IMR-90 (cell line): ENCODE measurements at places on chromosomes 1 and 21. TPM values are rescaled to one million over a fixed set of nuclear protein-coding genes. Genes with fewer than 3 reads are reported as not detected.
A peak's percentile ranks its signal among the peaks of the same experiment; 100 is the strongest.

The SDHC gene
- total RNA-seq, result 36.1 and 158 TPM in 2 replicates

GRCh38 chr1:27318136-27318535, 3.8 kb upstream of the TMEM222 start:
- H3K36me3 ChIP-seq, result no peaks in the 10 kb centered on the region
- no peak for DNase-seq
- no peaks in the 10 kb centered on the region for H3K27me3 ChIP-seq

DNA sequence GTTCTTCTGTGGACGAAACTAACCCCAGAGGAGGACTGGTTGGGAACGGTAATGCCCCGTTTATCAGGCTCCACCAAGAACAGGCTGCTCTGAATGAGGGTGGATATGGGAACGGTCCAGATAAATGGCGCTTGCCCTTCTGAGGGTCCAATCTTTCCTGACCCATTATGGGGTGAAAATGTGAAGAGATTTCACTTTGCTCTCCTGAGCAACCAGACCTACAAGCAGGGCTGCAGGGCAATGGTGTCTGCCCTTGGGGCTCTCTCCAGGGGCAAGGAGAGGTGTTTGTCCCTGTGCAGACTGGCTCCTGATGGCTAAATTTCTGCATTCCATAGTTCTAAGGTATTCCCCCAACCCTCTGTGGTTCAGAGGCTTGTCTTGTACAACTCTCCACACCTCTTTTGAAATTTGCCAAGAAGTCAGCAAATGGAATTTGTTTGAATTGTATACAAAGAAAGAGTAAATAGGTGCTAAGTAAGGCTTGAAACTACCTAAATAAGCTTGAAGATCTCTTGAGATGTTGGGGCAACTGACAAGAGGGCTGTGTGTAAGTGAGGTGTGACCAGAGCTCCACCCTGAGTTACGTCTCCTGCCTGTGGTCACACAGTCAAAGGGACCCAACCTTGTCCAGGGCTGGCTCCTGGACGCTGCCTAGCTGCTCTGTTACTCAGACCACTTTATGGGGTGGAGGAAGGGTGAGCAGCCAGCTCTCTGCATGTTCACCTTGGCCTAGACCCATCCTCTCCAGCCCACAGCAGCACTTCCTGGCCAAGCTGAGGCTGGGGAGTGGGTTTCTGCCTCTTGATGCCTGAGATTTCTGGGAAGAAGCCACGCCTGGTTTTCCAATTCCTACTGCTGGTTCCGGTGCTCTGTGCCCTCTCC, 24.8 kb downstream of the SLC2A1 start:
- H3K36me3 ChIP-seq, result peaks cover 88% of the 10 kb centered on the region
- H3K27ac ChIP-seq, result no peak overlapping the region
- H3K4me1 ChIP-seq, result peaks cover 40% of the 10 kb centered on the region
- H3K4me3 ChIP-seq, result no peak overlapping the region
- H3K27me3 ChIP-seq, result no peaks in the 10 kb centered on the region
- DNase-seq, result no peak

- peaks cover 8% of the 10 kb centered on the region; the same call in 1 of the 2 replicates for H3K27me3 ChIP-seq
- H3K36me3 ChIP-seq, result no peaks in the 10 kb centered on the region
- H3K27ac ChIP-seq, result no peak overlapping the region
- peak; percentile 88 for DNase-seq
- H3K4me1 ChIP-seq, result peaks cover 5% of the 10 kb centered on the region
- H3K4me3 ChIP-seq, result no peak overlapping the region
Measured at GRCh38 chr1:201184307-201185122, 6.1 kb upstream of the IGFN1 start.

DNA sequence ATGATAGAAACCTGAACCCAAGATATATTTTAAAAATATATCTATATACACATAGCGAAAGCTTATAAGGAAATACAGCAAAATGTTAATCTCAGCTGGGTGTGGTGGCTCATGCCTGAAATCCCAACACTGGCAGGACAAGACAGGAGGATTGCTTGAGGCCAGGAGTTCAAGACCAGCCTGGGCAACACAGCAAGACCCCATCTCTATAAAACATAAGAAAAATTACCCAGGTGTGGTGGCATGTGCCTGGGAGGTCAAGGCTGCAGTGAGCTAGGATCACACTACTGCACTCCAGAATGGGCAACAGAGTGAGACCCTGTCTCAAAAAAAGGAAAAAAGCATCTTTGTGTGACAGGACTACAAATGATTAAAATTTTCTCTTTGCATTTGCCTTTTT, 6.0 kb upstream of the SRM start:
- no peaks in the 10 kb centered on the region for H3K27me3 ChIP-seq
- DNase-seq, result no peak
- peaks cover 53% of the 10 kb centered on the region for H3K36me3 ChIP-seq
- H3K27ac ChIP-seq, result no peak overlapping the region

The FALEC gene
- total RNA-seq, result not detected in 2 replicates

DNA sequence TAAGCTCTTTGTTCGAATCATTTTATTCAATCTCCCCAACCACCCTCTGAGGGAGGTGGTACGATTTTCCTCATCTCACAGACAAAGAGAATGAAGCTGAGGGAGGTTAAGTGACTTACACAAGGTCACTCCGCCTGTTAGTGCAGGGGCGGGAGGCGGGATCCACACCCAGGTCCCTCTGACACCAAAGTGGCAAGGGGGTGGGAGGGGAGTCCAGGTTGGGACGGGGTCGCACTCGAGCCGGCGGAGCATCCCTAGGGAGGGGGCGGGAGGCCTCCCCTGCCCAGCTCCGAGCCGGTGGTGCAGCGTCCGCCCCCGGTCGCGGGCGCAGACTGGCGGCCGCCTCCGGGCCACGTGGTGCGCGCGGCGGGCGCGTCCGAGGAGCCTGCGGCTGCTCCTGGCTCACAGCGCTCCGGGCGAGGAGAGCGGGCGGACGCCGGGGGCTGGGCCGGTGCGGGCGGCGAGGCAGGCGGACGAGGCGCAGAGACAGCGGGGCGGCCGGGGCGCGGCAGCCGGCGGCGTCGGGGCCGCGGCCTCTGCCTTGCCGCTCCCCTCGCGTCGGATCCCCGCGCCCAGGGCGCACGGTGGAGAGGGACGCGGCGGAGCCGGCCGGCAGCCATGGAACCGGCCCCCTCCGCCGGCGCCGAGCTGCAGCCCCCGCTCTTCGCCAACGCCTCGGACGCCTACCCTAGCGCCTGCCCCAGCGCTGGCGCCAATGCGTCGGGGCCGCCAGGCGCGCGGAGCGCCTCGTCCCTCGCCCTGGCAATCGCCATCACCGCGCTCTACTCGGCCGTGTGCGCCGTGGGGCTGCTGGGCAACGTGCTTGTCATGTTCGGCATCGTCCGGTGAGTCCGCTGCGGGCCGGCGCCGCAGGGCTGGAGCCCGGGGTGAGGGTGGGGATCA, at the start of gene OPRD1:
Gene OPRD1 (plus strand): TSS at position 405 of the 903 bp plus-strand sequence. CDS start 214 bp downstream, at position 619.
- H3K4me1 ChIP-seq, result no peaks in the 10 kb centered on the region
- no peak for DNase-seq
- no peak within 1 kb of the TSS for H3K4me3 ChIP-seq
- no peaks in the 10 kb centered on the region for H3K36me3 ChIP-seq
- peaks cover 77% of the 10 kb centered on the region for H3K27me3 ChIP-seq

DNA sequence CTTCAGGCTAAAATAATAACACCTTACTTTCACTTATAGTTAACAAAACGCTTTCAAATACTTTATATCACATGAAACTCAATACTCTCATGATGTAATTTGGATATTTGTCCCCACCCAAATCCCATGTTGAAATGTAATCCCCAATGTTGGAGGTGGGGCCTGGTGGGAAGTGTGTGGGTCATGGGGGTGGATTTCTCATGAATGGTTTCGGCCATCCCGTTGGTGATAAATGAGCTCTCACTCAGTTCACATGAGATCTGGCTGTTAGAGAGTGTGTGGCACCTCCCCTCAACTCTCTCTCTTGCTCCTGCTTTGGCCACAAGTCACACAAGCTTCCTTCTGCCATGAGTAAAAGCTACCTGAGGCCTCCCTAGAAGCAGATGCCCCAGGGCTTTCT, 22.5 kb upstream of the PTGFRN start:
- H3K4me3 ChIP-seq, result no peak overlapping the region
- no peaks in the 10 kb centered on the region for H3K4me1 ChIP-seq
- no peak for DNase-seq

DNA sequence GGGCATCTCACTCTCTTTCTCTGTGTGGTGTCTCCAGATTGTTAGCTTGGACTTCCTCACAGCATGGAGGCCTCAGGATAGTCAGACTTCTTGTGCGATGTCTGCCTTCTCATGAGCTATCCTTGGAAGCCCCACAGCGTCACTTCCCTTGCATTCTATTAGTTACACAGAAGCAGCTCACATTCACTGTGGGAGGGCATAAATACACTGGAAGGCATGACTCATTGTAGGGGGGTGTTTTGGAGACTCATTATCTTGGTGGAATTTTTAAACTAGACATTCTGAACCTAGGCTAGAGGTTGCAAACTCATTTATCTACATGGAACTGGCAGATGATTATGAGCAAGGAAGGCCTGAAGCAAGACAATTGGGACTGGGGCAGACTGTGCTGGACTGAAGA, 21.4 kb upstream of the FASLG start:
- peaks cover 16% of the 10 kb centered on the region; the same call in 1 of the 2 replicates for H3K4me1 ChIP-seq
- no peak overlapping the region for H3K4me3 ChIP-seq

The SPRR1B gene
- not detected in 2 replicates for total RNA-seq

DNA sequence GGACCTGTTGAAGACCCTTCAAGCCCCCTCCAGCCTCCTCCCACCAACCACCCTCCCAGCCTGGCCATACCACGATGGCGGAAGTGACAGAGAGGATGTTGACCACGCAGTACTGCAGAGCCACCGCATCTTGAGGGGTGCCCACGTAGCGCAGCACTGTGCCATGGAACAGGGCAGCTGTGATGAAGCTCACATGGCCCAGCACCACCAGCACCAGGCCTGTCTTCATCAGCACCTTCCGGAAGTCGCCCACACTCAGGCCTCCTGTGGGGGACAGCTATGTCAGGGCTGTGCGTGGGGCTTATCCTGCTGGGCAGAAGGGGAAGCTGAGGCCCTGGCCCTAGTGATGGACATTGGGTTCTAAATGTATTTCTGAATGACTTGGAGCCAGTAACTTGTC, 3.1 kb downstream of the TMEM54 start:
- DNase-seq, result no peak
- peaks cover 2% of the 10 kb centered on the region; the same call in 1 of the 2 replicates for H3K4me1 ChIP-seq
- H3K27ac ChIP-seq, result no peak overlapping the region
- no peak overlapping the region for H3K4me3 ChIP-seq
- H3K36me3 ChIP-seq, result peaks cover 1% of the 10 kb centered on the region; the same call in 1 of the 2 replicates

- H3K4me1 ChIP-seq, result peaks cover 5% of the 10 kb centered on the region
- H3K27me3 ChIP-seq, result peaks cover 4% of the 10 kb centered on the region; the same call in 1 of the 2 replicates
- no peaks in the 10 kb centered on the region for H3K36me3 ChIP-seq
- no peak overlapping the region; the same call in 1 of the 2 replicates for H3K27ac ChIP-seq
Measured at GRCh38 chr1:235883261-235883927, 16.7 kb upstream of the LYST start.

GRCh38 chr1:200526709-200527612, 93.6 kb downstream of the KIF14 start:
- H3K27me3 ChIP-seq, result peaks cover 4% of the 10 kb centered on the region
- no peaks in the 10 kb centered on the region for H3K36me3 ChIP-seq
- peak; percentile 41 for DNase-seq
- H3K4me1 ChIP-seq, result peaks cover 6% of the 10 kb centered on the region; the same call in 1 of the 2 replicates

DNA sequence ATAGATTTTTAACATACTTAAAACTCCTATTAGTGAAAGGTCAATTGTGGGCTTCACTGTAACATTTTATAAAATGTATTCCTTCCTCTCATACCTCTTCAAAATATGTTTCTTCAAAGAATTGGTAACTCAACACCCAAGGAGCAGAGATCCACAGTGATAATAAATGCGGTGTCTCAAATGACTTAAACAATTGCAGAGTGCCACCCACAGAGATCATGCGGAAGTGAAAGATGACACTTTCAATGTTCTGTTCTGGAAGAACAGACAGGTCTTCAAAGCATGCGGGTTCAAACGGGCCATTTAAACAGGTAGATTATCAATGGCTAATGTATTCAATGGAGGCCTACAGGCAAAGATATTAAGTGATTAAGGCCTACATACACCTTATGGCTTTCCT, 157.0 kb upstream of the GREM2 start:
- H3K36me3 ChIP-seq, result no peaks in the 10 kb centered on the region
- no peak overlapping the region for H3K27ac ChIP-seq
- no peak overlapping the region for H3K4me3 ChIP-seq
- DNase-seq, result no peak

The GJA5 gene
- not detected in 2 replicates for total RNA-seq

GRCh38 chr21:46004168-46004861, 22.7 kb downstream of the COL6A1 start:
- H3K4me3 ChIP-seq, result no peak overlapping the region
- H3K36me3 ChIP-seq, result peaks cover 58% of the 10 kb centered on the region
- 0 out of 2 replicates have a peak overlapping the region, but pooled peaks have one; percentile 31 for H3K27ac ChIP-seq
- H3K27me3 ChIP-seq, result no peaks in the 10 kb centered on the region
- DNase-seq, result no peak

- H3K27me3 ChIP-seq, result no peaks in the 10 kb centered on the region
- no peaks in the 10 kb centered on the region for H3K36me3 ChIP-seq
- no peak overlapping the region for H3K4me3 ChIP-seq
- H3K4me1 ChIP-seq, result peaks cover 16% of the 10 kb centered on the region
Measured at GRCh38 chr1:22776035-22776613, 65.5 kb downstream of the EPHB2 start.

The NRIP1 gene
- 73.8 and 85.3 TPM in 2 replicates for total RNA-seq

DNA sequence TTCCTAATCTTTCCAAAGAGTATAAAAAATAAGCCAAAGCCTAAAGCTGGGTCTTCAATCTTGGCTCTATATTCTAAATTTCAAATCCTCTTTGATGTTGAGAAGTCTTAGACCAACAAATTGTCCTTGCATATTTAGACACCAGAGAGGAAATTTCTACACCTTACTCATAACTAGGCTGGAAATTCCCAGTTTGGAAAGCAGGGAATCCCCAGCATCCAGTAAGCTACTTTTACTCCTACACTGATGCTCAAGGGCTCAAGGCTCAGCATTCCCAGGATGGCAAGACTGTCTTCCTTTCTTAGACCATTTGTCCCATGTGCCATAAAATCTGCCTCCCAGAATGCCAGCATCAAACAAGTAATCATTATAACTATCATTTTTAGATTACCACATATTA, 28.3 kb downstream of the PRDX6 start:
- H3K36me3 ChIP-seq, result no peaks in the 10 kb centered on the region
- H3K4me1 ChIP-seq, result peaks cover 5% of the 10 kb centered on the region; the same call in 1 of the 2 replicates
- no peak overlapping the region for H3K27ac ChIP-seq

GRCh38 chr1:201318504-201319340, 35.4 kb downstream of the PKP1 start:
- H3K36me3 ChIP-seq, result no peaks in the 10 kb centered on the region
- no peak overlapping the region for H3K4me3 ChIP-seq
- H3K4me1 ChIP-seq, result no peaks in the 10 kb centered on the region
- DNase-seq, result no peak

- H3K27me3 ChIP-seq, result no peaks in the 10 kb centered on the region
- H3K36me3 ChIP-seq, result no peaks in the 10 kb centered on the region
- H3K4me1 ChIP-seq, result peaks cover 2% of the 10 kb centered on the region; the same call in 1 of the 2 replicates
- DNase-seq, result no peak
Measured at GRCh38 chr1:176211396-176212165, 4.5 kb upstream of the COP1 start.

DNA sequence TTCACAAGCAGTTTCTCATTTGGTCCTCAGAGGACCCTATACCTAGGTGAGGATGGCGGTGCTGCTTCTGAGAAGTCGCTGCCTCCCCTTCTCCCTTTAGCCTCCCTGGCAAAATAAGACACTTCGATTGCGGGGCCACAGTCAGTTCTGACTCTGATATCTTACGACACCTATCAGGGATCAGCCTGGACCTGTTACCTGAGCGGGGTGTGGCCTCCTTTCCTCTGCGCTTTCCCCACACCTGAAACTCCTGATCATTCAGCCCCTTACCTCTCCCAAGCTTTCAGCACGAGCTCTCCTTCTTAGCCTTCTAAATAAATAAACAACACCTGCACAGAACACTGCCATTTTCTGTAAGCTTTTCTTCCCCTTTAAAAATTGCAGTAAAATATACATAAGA, 24.6 kb upstream of the GPR137B start:
- no peak overlapping the region for H3K27ac ChIP-seq
- peaks cover 9% of the 10 kb centered on the region for H3K27me3 ChIP-seq
- no peak overlapping the region for H3K4me3 ChIP-seq
- H3K4me1 ChIP-seq, result no peaks in the 10 kb centered on the region
- no peaks in the 10 kb centered on the region for H3K36me3 ChIP-seq
